ENCODE measurements at places on chromosomes 4 and X.

- no peak for DNase-seq
Observed at GRCh38 chr4:71095545-71095944, 102.1 kb downstream of the DCK start.

DNA sequence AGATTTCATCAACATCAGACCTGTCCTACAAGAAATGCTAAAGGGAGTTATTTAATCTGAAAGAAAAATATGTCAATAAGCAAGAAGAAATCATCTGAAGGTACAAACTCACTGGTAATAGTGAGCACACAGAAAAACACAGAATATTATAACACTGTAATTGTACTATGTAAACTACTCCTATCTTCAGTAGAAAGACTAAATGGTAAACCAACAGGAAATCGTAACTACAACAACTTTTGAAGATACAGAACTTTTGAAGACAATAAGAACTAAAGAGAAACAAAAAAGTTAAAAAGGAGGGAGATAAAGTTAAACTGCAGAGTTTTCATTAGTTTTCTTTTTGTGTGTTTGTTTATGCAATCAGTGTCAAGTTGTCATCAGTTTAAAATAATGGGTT is 12.4 kb downstream of the MED14 start:
- DNase-seq = no peak

GRCh38 chrX:16222151-16222550 is 54.9 kb downstream of the MAGEB17 start:
- DNase-seq = no peak

DNA sequence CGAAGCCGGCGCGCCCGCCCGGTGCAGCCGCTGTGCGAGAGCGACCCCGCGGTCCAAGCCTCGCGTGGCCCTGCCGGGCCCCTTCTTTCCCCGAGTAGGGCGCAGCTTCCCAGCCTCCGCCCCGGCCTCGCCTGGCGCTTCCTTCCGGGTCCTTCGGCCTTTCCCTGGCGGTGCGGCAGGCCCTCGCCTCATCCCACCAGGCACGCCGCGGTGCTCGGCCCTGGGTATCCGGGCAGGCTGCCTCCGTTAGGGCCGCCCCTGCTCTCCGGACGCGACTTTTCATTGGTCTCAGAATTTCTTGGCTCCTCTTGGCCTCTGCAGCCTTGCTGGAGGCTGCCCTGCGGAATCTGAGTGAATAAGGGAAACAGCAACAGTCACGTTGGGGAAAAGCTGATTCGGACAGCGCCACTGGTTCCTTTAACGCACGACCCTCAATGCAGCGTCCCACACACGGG is 429 bp downstream of the UVSSA start:
- peak; percentile 82 for DNase-seq

GRCh38 chr4:64399313-64400109 is 9.7 kb downstream of the TECRL start:
- DNase-seq = no peak

- DNase-seq = no peak
Observed at GRCh38 chr4:27775156-27775555, 914.5 kb downstream of the STIM2 start.

GRCh38 chr4:71237641-71238040 is 101.2 kb upstream of the SLC4A4 start:
- no peak for DNase-seq

GRCh38 chr4:6461301-6462165 is 10.9 kb downstream of the PPP2R2C start:
- no peak for DNase-seq

DNA sequence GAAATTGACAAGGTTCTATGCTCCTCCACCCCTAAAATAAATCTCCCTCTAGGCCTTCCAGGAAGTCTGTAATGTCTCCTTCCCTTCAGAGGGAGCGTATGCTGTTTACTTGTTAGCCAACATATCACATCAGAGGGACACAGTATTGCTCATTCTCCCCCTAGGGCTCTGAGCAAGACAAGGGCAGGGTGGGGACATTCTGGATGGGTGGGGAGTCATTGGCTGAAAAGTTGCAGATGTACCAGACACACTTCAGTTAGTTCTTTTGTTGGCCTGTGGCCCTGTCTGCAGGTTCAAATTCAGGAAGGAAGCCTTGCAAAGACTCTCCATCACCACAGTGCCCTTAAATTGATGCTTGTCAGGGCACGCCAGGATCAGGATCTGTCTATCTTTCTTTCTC is 106.3 kb upstream of the TEX13D start:
- no peak for DNase-seq

GRCh38 chr4:13988353-13989305 is 361.1 kb upstream of the BOD1L1 start:
- peak; percentile 41 for DNase-seq

DNA sequence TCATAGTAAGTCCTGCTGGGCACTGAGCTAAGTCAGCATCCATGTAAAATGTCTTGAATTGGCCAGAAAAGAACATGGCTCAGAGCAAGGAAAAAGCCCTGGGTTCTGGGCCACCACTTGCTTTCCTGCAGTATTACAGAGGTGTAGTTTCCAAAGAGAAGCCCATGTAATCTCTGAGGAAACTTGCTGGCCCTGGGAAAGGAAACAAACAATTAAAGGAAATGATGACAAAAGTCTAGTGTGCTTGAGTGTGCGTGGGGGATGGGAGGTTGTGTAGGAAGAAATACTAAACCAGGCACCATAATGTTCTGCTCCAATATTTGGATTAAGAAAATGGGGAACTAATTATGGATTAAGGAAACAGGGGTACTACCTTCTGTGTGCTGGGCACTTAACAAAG is 39.5 kb upstream of the SMIM10L2A start:
- DNase-seq = no peak

- DNase-seq = no peak
Observed at GRCh38 chr4:154719087-154719486, 24.7 kb upstream of the LRAT start.

Measured in G401 (cell line).